ENCODE measurements at places on chromosomes 1 and 21. TPM values are rescaled to one million over a fixed set of nuclear protein-coding genes. Genes with fewer than 3 reads are reported as not detected.

GRCh38 chr1:86396498-86396890, 371 bp upstream of the ODF2L start:
- DNase-seq, result no peak

DNA sequence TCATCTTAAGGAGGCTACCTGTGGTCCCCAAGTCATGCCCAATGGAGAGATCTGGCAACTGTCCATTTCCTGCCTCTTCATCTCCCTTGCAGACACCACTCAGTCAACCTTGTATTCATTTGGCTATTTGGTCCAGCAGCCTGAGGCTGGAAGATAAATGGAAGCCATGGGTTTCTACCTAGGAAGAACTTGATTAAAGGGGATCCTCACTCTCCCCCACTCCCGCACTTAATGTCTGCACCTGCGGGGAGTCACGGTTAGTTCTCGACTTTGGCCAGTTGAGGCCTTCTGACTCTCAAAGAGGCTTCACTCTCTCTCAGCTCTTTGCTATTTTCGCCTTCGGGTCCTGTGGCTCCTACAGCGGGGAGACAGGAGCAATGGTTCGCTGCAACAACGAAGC, 8.4 kb upstream of the ATXN7L2 start:
- no peak for DNase-seq

GRCh38 chr1:25987951-25988350, 9.9 kb downstream of the PAFAH2 start:
- DNase-seq, result no peak

DNA sequence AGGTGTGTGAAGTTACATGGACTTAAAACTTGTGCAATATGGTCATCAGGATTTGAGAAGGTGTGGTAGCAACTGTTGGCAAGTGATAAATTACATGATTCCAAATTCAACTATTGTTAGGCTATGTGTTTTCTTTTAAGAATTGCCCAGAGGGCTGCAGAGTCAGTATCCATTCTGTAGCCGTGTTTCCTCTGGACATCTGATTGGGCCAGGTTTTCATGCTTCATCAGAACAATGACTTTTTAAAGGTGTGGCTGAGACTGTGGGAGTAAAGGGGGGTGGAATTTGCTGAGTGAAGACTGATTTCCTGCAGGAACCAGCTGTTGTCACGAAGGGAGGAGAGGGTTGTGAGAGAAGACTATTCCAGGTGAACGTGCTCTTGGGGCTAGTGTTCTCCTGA, 1.7 kb upstream of the HRNR start:
- no peak for DNase-seq

HTR1D gene
- not detected for total RNA-seq

DNA sequence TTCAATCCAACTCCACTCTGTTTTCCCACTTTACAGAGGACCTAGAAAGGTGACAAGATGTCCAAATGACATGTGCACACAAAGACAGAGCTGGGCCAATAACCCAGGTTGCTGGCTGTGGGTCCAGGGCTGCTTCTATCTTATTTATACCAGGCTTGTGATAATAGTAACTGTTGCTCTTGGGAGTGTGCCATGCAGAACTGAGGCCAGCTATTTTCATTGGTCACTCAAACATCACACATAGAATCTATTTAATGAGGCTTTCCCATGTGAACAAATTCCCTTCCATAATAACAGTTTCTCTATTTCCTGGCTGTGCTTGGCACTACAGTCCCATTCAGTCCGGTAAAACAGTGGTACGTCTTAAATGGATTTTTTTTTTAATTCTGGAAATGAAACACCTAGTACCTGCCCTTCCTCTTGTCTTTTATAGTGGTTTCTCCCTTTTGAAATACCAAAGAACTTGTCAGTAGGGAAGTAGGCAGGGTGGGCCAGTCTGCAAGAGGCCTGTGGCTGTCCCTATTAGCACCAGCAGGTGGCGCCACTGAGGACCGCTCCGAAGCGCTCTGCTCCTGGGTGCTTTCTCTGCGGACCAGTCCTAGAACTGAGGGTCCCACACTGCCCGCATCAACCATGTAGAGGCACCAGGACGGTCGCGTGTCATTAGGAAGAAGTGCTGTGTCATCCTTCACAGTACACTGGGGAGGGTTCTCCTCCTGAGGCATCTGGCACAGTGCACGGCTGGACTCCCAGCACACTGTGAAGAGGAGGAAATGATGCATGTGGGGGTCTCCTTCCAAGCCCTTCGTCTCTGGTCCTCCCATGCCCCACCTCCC, 52.1 kb downstream of the GPR161 start:
- DNase-seq, result peak; percentile 60
